ENCODE measurements at places on chromosomes 12 and 14.

GRCh38 chr12:101839324-101840283 lies 8.8 kb upstream of the GNPTAB start:
- peak; percentile 82 for DNase-seq

GRCh38 chr12:49616533-49617219 lies 6.7 kb upstream of the PRPF40B start:
- DNase-seq, result no peak

- DNase-seq, result no peak
Measured at GRCh38 chr12:122116707-122117535, 38.4 kb downstream of the MLXIP start.

GRCh38 chr14:75572104-75572503 lies 6.3 kb upstream of the FLVCR2 start:
- DNase-seq, result no peak

GRCh38 chr14:93533437-93533836 lies 102.7 kb downstream of the UNC79 start:
- no peak for DNase-seq

DNA sequence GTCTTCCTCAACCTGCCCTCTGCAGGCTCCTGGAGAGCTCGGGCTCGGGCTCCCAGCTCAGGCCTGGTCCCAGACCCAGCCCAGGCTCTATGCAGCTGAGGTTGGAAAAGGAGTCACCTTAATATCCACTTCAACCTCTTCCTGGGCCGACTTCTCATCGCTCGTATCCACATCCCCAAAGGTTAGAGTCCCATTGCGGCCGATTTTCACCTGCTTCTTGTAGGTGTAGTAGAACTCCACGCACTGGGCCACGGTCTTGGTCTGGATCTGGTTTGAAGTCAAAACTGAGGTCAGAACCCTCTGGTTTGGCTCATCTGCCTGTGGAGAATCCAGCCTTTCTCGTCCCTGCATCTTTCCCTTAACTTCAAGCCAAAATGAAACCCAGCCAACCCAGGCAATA lies 8.4 kb upstream of the PNMA1 start:
- no peak for DNase-seq

DNA sequence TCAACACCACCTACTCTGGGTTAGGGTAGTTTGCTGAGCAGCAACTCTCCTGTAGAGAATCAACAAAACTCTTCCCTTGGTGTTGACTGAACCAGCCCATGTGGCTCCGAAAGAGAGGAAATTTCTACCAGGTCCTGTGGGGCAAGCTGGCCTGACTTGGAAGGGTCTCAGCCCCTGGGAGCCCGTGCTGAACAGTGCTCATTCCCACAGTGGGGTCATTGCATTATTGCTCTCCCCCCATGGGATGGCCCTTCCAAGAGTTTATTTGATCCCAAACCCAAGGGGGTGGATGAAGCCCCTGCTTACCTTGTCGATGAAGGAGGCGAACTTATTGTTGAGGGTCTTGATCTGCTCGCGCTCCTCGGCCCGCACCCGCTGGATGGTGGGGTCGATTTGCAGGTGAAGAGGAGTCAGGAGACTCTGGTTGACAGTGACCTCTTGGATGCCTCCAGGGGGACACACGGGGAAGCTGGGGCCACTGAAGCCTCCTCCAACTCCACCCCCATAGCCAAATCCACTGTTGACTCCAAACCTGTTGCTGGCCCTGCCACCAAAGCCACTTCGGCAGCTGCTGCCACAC lies 580 bp downstream of the KRT75 start:
- DNase-seq, result no peak

DNA sequence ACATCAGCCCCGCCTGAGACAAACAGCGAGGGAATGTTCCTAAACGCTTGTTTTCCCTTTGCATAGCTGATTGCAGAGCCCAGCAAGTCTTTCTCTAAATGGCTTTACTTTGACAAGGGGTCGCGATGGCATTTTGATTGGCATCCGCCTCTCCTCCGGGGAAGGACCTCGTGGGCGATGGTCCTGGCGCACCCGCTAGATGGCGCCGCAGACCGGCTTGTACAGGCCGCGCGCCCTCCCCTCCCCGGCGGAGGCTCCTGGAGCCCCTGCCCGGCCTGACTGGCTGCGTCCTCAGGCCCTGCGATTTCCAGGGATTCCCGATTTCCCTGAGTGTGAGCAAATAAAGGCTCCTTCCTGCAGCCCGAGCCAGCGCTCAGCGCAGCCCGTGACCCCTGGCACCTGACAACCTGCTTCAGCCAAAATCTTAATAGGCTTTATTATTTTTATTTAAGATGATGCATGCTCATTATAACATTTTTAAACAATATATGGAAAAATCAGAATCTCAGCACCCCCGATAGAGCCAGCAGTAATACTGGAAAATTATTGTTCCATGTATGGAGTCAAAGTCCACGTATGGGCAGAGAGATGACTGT lies 468.3 kb downstream of the AACS start:
- DNase-seq, result no peak

DNA sequence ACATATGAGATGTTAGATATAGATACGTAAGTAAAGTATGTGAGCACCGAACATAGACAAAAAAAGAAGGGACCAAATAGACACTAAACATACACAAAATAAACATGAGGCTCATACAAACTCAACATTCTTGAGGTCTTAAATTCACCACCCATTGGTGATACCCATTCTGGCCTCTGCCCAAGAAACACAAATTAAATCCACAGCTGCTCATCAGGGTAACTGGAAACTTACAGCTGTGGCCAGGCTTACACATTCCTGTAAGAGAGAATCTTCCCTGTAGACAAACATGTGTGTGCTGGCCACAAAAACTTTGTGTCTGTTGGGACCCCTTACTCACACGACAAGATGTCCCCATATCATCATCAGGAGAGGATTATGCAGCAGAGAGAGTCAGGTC lies 22.4 kb downstream of the MAGOHB start:
- no peak for DNase-seq

DNA sequence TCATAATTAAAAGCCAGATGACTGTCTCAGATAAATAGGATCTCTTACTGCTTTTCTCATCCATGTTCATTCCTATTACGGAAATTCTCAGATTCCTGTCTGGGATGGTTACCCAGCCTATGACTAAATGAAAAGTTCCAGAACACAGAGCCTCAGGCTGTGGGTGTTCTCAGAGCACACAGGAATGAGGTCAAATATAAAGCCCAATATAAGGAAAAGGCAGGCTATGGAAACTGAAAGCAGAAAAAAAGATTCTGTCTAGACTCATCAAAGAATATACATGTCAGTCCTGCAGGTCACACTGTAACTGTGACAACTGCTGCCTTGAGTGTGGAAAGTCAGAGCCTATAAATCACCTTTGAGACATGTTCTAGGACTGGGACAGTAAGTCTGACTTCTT lies 64.3 kb downstream of the DCAF5 start:
- DNase-seq, result no peak

DNA sequence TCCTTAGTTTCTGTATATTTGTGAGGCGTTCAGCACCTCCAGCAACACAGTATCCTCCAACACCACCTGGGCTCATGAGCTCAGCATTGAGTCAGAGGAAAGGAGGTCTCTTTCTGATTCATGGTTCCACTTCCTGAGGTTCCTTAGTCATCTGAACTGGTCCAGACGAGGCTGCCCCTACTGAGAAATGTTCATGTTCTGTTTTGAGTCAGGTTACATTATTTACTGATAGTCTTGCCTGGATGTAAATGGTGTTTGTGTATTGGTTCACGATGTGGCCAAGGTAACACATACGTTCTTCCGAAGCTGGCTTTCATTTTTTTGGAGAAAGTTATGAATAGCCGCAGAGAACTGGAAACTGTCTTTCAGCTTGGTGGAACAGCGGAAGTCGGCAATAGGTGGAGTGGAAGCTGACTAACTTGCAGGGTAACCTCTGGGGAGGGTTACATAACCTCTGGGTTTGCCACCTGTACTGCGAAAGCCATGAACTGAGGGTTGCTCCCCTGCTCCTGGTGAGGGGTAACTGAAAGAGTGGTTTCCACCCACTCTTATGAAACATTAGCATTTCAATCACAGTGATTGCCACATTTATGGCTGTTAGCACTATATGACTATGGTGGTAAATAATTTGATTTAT lies 42.2 kb upstream of the MANSC4 start:
- DNase-seq, result peak; percentile 67

GRCh38 chr12:82818271-82819035 lies 131.7 kb downstream of the TMTC2 start:
- DNase-seq, result no peak

DNA sequence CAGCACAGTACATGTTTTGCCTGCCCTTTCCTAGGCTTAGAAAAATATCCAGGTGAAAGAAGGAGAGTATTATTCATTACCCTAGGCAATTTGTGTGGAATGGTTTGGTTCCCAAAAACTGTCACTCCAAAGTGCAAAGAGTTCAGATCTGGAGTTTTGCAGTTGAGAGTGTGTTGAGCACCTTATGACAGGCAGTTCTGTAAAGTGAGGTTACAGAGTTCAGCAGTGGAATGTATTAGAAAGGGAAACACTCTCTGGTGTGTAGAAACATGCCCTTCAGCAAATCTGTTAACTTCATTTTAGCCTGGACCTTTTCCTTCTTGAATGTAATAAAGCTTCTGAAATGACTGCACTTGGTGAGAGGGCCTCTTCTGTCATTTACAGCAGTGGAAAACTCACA lies 154.0 kb upstream of the SSTR1 start:
- no peak for DNase-seq

DNA sequence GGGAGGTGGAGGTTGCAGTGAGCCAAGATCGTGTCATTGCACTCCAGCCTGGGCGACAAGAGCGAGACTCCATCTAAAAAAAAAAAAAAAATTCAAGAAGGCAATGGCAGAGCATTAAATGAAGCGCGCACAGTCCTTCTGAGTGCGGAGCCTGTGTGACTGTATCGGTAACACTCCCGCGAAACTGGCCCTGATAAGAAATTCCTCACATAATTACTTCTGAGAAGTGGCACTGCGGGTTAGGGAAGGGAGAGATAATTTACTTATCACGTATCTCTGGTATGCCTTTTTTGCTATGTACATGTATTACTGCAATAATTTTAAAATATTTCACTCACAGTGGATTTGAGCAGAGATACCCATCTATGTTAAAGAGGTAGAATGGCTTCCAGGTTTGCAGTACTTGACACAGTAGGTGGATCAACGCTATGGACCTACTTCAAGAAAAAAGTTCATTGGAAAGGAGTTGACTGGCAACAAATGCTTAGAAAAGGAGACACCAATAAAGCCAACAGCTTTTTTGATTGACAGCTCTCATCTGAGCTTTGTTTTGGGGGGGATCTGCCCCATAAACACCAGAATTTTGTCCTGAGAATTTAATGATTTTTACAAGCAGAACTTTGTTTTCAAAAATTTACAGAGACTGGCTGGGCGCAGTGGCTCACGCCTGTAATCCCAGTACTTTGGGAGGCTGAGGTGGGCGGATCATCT lies 29.2 kb upstream of the SPTLC2 start:
- DNase-seq, result no peak

DNA sequence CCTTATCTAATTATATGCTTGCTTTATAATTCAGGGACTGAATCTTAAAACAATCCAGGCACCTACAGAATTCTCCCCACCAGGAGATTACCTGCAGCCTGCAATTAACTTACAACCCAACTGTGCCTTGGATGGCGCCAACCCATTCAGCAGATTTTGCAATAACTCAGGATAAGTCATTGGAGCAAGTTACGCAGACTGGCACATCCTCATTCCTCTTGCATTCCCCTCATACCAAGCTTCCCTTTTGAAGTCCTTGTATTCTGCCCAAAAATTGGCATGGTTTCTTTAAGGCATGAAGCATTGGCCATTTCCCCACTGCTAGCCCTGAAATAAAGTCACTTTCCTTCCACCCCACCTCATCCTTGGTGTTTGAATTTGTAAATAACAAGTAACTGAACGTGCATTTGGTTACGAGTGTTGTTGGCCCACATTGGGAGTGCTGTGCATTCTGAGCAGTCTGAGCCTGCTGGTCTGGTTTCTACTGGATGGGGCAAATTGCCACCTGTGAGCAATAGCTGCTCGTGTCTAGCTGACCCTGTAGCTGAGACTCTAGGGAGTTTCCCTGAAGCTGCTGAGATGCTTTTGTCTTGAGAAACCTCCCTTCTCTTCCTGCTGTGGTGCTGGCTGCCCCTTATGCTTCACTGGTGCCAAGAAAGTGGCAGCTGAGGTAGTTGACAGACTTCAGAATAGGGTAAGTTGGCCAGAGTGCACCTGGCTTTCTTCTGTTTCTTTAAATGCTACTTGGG lies 99.2 kb upstream of the SCAF11 start:
- no peak for DNase-seq

- DNase-seq, result no peak
Measured at GRCh38 chr12:70007687-70008086, 182.7 kb downstream of the MYRFL start.

DNA sequence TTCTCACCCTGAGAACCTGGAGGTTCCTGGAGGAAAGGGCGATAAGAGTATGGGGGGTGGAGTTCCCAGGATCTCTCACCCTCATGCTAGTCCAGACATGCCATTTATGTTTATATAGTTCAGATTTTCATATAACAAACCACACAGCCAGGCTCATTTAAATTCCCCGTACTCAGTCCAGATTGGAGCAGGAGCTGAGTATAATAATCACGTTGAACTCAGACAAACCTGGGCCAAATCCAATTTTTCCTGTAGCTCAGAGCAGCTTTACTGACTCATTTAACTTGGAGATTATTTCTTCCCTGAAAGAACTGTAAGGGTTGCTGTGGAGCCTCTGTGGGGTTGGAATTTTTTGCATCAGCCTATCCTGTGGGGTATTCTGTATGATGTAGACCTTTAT lies 660.8 kb downstream of the TMEM121 start:
- DNase-seq, result no peak

GRCh38 chr14:76462330-76462729 lies 86.4 kb downstream of the ESRRB start:
- DNase-seq, result no peak

DNA sequence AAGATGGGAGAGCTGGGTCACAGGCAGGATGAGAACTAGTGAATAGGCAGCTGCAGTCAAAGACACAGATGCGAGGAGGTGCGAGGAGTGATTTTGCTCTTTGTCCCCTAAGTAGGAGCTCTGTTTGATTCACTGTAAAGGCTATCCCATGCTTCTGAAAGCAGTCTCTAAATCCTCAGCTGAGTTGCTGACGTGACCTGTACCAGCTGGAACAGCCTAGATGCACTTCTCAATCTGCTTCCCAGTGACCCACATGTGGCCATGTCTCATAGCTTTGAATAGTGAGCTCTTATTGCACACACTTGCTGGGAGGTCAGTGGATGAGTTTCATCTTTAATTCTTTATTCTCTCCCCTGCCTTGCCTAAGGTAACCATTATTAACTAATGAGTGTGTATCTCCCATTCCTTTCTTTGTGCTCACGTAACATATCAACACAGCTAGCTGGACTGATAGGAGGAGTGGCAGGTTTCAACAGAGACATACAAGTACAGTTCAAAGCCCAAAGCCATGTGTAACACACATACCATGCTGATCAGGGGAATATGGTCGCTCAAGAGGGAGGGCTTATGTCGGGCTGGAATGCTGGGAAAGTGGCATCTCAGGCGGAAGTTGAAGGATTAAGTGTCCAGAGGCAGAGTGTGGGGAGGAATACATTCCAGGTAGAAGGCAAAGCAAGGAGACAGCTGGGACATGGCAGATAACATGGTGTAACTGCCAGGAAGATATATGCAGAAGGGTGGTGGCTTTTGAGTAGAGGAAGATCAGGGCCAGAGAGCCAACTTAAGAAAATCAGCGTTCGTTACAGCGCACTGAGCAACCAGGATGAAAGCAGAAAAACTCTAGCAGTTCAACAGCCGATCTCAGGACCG lies 15.4 kb upstream of the YY1 start:
- no peak for DNase-seq

Measured in CD4-positive, alpha-beta T cell treated with Interleukin-17A for 4 hours (primary cell).